ENCODE measurements at places on chromosomes 4 and X.

DNA sequence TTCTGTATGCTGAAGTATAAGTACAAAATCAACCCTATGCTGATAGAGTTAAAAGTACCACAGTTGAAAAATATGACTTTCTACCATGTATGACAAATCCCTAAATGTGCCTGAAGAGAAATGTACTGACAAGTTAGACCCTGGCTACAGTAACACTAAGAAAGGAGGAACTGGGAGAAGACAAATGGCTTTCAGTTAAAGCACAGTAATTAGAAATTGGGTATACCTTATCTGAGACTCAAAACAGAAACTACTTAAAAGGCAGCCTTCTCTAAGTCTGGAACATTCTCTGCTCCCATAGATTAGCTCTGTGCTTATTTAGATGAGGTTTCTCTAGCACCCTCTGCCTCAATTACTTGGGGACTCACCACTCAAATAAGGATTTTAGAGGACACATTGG, 189.1 kb downstream of the GPC3 start:
- no peak for DNase-seq

DNA sequence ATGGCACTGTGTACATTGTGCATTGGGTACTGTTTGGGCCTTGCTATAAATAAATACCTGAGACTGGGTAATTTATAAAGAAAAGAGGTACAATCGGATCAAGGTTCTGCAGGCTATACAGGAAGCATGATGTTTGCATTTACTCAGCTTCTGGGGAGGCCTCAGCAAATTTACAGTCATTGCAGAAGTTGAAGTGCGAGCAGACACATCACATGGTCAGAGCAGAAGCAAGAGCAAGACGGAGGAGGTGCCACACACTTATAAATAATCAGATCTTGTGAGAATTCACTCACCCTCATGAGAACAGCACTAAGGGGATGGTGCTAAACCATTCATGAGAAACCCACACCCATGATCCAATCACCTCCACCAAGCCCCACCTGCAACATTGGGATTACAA, 505.0 kb downstream of the ARAP2 start:
- no peak for DNase-seq

DNA sequence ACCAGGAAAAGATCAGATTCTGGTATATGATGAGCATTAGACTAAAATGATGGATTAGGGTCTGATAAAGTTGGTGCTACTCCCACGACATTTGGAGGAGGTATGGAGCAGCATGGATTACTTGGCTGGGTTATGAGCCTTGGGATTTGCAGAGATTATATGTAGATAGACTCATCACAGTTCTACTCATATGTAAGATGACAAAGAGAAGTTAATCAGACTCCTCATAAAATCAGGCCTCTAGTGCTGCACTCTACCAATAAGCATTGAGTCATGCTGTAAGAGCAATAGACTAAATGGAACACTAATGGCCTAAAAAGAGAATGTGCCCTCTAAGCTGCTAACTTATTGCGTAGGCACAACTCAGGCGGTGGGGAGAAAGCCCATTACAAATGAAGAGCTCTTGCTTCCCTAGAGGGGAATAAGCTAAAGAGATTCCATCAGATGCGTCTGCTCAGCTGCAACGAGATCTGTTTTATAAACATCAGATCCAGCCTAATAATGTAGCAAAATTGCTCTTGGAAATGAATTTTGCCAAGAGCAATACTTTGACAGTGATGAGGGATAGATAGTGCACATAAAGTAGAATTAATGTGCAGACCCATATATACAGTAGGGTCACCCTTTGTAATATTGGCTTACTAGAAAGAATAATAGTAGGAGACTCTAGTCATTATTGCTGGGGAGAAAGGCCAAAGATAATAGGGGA, 17.5 kb downstream of the LIAS start:
- no peak for DNase-seq

- no peak for DNase-seq
Measured at GRCh38 chr4:16461362-16461761, 235.1 kb upstream of the TAPT1 start.

- no peak for DNase-seq
Measured at GRCh38 chr4:56311299-56311975, 75.9 kb downstream of the AASDH start.

DNA sequence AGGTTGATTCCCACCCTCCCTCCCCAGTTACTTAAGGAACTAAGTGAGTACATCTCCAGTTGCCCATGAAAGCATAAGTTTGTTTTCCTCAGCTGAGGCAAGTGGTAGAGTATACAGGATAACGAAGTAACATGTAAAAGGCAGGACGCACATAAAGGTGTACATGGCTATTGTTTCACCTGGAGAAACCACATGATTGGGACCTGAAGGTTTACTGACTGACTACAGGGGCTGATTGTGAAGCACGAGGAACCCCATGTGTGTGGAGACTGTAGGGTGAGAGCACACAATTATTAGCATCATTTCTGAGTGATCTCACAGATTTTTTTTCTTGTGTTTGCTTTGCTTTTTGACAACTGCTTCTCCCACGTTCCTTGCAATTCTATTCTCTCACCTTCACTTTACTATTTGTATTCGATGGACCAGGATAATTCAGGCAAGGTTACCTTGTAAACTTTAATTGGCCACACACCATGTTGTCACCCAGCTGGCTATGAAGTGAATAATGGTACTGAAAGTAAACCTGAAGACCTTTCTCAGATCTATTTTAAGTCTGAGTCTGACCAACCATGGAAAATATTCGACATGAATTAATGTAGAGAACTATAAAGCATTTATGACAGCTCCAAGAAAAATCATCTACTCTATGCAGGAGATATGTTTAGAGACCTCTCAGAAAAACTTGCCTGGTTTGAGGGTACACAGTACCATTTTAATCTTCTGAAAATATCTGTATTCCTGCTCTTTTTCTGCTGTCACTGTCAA, 102.5 kb upstream of the MYOZ2 start:
- no peak for DNase-seq

DNA sequence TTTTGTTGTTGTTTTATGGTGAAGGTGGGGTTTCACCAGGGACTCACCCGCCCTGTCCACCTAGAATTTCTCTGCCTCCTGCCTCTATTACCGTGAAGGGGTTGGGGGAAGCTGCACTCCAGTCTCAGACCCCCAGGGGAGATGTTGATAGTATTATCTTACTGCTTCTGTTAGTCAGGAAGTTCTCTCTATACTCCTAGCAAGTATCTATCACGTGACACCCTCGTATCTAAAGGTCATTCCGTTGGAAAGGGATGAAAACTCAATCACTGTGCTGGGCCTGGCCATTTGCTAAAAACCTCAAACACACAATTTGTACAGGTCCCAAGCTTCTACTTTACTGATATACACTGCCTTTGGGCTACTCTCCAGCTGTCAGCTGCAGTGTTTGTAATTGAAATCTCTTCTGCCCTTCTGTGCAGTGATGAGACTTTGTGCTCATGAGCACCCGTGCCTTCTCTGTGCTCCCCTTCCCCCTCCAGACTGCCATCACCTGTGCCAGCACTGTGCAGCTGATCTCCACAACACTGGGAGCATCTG, 188.5 kb upstream of the ANXA3 start:
- no peak for DNase-seq

GRCh38 chr4:1898681-1899080, 27.5 kb downstream of the NSD2 start:
- DNase-seq: no peak

GRCh38 chrX:81120258-81120935, 81.3 kb downstream of the HMGN5 start:
- DNase-seq: no peak

GRCh38 chr4:14856062-14856933, 146.0 kb upstream of the CPEB2 start:
- DNase-seq: no peak

GRCh38 chr4:32631831-32632230, 1911.7 kb downstream of the PCDH7 start:
- no peak for DNase-seq

DNA sequence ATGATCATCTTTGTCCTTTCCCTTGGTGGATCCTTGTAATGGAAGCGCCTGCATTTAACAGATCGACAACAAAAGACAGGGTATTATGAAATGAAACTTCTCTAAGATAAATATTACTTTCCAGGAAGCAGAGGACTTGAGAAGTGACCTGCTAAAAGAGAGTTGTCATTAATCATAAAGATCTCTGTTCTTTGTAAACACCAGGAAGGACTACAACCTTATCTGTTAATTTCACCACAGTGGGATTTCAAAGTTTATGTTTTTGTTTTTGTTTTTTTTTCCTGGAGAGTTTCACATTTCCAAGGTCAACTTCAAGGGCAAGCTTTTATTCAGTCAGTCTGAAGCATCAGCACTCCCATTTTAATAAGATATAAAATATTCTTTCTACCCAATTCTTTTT, 170.9 kb downstream of the RCHY1 start:
- DNase-seq: no peak

All from stimulated activated CD8-positive, alpha-beta memory T cell treated with anti-CD3 and anti-CD28 coated beads, Interleukin-4, amount 100 ng/mL, for 1 hour (primary cell).